ENCODE measurements at places on chromosomes 3 and 15.

- no peak for DNase-seq
Measured at GRCh38 chr15:77762747-77763355, 130.1 kb upstream of the LINGO1 start.

DNA sequence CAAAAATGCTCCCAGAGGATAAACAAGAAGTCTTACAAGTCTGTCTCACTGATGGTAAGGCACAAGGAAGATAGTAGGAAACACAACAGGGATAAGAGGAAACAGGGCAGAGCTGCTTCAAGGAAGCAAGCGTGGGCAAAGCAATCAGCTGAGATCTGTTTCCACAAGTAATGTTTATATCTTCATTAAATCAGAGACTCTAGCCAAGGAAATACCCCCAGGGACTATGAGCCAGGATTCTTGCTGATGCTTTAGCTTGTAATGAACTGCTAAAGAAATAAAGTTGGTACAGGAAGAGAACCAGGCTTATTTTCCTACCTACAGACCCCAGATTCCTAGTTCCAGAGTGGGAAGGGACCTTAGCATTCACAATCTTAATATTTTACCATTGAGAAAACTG is 112.7 kb upstream of the C3orf80 start:
- no peak for DNase-seq

- no peak for DNase-seq
Measured at GRCh38 chr15:40010686-40011085, 28.3 kb downstream of the SRP14 start.

- DNase-seq: no peak
Measured at GRCh38 chr3:191324936-191325335, 4.3 kb upstream of the CCDC50 start.

- DNase-seq: no peak
Measured at GRCh38 chr3:115922681-115923347, 299.5 kb downstream of the GAP43 start.

DNA sequence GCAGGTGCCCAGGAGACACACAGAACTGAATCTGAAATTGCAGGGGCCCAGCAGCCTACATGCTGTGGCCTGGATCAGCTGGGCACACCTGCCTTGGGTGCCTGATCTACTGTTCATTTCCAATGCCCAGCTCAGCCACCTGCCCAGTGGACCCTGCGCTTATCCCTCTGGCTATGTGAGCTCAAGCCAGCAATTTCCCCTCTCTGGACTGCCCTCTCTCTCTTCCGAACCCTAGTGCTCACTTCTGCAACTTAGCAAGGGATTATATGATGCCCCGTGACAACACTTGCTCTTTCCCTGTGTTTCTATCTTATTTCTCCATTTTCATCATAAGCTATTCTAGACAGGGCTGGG is 276.0 kb downstream of the UACA start:
- no peak for DNase-seq

DNA sequence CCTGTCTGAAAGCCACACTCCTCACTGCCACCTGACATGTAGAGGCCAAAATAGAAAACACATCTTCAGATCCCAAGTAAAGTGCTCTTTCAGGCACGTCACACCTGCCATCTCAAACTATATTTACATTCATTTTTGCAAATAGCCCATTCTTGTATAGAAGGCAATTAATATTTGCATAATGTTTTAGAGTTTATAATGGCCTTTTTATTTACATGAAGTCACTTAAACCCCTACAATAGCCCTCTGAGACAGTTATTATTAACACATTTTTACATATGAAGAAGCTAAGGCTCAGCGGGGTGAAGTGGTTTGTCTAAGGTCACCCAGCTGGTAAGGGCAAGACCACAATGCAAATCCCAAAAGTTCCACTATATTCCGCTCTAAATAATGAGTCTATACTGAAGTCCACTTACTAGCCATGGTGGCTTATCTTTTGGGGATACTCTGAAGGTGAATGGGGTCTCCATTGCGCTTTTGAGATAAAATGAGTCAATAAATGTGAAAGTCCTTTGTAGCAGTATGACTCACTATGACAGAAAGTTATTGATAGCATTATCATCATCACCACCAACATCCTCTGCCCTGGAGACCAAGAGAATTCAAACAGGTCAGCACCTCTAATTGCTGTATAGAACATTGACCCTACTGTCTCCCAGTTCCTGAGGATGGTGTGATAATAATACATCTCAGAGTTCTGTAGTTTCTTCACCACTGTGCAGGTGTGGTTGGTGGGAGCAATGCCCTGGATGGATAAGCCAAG is 155.9 kb upstream of the BCL6 start:
- no peak for DNase-seq

DNA sequence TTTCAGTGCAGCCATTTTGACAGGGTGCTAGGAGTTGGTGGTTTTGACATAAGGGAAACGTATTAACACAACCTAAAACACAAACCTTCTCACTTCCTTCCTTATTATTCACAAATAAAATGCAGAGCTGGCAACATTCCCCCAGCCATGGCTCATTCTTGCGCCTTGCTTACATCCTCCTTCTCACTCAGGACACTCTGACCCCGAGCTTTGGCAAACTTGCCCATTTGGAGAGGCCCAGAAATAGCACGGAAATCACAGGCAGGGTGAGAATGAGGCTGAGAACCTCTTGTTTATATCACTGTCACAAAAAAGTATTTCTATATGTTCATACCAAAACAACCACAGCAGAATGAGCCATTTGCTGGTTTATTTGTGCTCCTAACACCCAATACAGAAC is 244.3 kb downstream of the NTRK3 start:
- DNase-seq: no peak

GRCh38 chr15:45471151-45471550 is 51.4 kb downstream of the SLC30A4 start:
- no peak for DNase-seq
